ENCODE measurements at places on chromosomes 12 and 14. TPM values are rescaled to one million over a fixed set of nuclear protein-coding genes. Genes with fewer than 3 reads are reported as not detected.

DNA sequence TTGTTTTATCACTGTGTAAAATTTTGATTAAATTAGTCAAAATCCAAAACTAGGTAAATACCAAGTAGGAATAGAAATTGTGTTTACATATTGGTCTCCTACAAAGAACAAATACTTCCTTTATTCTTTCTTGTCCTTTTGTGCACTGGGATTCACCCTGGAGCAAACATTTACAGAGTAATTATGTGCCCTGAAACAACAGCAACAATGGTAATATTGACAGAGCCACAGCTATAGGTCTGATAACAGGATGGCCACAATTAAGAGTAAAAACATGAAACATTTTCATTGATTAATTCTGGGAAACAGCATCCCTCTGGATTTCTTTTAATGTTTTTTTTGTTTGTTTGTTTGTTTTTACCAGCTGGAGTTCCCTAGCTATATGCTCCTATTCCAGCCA, 61.2 kb downstream of the SLC38A6 start:
- no peak for DNase-seq

- DNase-seq = no peak
Measured at GRCh38 chr12:50401500-50402081, 906 bp downstream of the LARP4 start.

- no peak for DNase-seq
Measured at GRCh38 chr14:31320922-31321766, 99.2 kb downstream of the HEATR5A start.

GRCh38 chr12:65156366-65156841, 13.0 kb upstream of the LEMD3 start:
- DNase-seq = no peak

DNA sequence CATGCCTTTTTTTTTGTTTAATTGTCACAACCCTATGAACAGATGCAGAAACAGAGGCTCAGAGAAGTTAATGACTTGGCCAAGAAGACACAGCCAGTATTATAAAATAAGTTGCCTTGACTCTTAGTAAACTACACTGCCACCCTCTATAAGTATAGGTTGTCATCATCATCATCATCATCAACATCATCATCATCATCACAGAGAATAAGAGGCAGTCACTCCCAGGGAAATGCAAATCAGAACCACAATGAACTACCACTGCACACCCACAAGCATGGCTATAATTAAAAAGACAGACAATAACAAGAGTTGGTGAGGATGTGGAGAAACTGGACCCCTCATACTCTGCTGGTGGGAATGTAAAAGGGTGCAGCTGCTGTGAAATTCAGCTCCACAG, 23.2 kb upstream of the C12orf76 start:
- DNase-seq = no peak

DNA sequence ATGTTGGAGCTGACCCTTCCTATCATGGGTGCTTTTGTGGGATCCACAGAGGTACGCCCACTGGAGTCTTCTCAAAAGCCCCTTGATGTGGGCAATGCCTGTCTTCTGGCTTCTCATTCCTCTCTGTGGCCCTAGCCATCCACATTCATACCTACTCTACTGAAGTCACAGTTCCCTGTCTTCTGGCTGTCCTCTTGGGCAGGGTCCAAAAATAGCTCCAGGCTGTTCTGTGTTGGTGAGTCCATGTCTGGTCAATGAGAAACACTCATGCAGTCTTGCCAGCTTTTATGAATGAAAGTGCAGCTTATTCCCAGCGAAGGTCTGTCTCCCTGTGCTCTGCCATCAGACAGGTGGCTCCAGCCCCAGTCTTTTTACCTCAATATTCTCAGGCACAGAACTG, 135.9 kb upstream of the MDM1 start:
- no peak for DNase-seq

DNA sequence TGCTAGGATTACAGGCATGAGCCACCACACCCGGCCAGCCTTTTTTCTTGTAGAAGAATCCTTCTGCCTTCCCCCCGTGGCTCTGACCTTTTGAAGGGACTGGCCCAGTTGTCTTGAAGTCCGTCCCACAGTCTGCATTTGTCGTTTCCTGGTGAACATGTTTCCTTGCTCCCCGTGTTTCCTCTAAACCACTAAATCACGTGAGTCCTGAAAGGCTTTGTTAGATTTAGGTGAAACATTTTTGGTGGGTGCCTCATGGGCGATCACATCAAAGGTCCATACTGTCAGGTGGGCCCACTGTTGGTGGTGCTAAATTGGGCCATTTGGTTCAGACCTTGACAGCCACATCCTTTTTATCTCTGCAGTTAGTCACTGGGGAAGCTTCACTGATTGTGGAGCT, 26.3 kb downstream of the MLXIP start:
- DNase-seq = no peak

DNA sequence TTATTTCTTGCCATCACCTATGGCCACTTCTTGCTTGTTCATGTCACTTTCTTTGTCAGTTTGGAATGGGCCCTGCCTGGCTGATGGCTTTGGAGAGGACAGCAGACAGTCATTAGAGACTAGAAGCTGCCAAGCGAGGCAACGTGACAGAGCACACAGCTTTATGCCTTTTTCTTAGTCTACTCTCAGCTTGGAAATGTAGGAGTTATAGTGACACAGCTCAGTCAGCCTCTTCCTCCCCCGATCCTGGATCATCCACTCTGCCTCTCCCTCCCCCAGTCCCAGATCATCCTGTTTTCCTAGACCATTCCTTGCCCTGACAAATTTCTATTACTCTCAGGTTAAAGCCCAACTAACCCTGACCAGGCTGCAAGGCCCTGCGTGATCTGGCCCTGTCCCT, 26.6 kb downstream of the ETV6 start:
- DNase-seq = no peak

- DNase-seq = no peak
Measured at GRCh38 chr12:55693323-55694187, 14.1 kb downstream of the ITGA7 start.

GRCh38 chr12:49272790-49273725, 8.2 kb downstream of the TUBA1C start:
- no peak for DNase-seq

Gene PMCH
- total RNA-seq = not detected

Gene HCAR1
- 0.78 TPM for total RNA-seq
